Activated CD4-positive, CD25-positive, alpha-beta regulatory T cell treated with anti-CD3 and anti-CD28 coated beads, Interleukin-2, amount 50 U/mL, for 16 hours (primary cell): ENCODE measurements at places on chromosomes 11 and 22.

DNA sequence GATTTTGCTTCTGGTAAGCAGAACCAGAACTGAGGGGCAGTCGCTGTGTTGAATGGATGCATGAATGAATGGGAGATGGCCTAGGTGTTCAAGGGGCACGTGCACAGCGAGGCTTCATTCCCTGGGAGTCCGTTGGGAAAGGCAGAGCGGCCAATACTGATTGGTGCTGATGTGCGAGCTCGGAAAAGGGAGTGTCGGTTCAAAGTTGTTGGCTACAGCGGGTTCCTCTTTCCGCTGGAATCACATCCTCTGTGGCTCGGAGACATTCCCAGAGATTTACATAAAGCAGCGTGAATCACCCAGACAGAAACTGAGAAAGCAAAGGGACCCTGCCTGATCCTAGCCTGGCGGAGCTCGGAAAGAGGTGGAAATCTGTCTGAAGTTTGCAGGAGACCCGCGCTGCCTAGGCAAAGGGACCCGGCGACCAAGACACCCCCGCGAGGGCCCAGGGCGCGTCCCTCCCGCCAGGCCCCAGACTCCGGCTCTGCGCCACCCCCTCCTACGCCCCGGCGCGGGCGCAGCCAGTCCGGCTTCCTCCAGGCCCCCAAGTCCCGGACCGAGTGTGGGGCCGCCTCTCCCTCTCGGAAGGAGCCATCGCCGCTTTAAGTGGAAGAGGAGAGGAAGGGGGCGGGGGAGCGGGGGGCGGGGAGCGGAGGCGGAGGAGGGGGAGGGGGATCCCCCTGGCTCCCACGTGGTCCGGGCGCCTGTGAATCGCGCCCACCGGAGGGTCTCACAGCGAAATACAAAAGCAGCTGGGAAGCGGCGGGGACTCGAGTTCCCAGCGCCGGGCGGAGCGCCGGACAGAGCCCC, at the start of gene FJX1:
Gene FJX1, plus strand, starts transcription at position 774 of the 810 bp plus-strand sequence. CDS start 177 bp downstream, outside the sequence.
- DNase-seq = no peak

DNA sequence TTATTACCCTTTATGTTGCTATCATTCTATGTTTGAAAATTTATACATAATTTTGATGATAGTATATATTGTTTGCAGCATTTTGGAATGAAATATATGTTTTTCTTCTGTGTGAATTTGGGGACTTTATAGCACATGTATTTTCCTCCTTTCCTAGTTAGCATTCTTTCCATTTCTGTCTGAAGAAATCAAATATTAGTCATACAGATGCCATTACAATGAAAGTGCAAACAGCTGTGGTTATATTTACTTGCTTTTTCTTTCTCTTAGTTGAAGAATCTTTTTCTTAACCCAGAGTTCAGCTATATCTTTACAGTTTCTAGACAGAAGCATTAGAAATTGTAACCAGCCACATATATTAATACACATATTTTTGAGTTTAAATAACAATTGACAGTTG, 753.1 kb upstream of the ARHGAP42 start:
- DNase-seq = no peak

- DNase-seq = no peak
These were observed 2.4 kb upstream of the SCGB2A2 start for GRCh38 chr11:62267576-62267975.

GRCh38 chr11:68659158-68659921, 25.0 kb upstream of the GAL start:
- DNase-seq = no peak

DNA sequence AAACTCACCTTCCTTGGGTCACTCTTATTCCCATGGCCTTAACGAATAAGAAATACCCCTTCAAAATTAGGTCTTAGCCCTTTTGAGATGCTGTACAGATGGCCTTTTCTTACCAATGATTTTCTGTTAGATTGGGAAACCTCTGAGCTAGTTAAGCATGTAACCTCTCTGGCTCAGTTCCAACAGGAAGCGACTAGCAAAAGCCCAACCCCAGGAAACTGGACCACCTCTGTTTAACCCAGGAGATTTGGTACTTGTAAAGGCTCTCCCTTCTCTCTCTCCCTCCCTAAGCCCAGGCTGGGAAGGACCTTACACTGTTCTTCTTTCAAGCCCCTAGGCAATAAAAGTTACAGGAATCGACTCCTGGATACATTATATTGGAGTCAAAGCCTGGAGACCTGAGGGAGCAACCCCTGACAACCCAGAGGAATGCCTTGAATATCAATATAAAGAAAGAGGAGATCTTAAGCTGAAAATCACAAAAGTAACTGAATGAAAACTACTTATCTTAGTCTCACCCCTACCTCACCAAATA, 11.7 kb downstream of the APIP start:
- DNase-seq = no peak

GRCh38 chr11:8354622-8355415, 91.1 kb upstream of the LMO1 start:
- DNase-seq = no peak

GRCh38 chr22:27461470-27461869, 340.1 kb downstream of the MN1 start:
- no peak for DNase-seq

- no peak for DNase-seq
These were observed 96.2 kb downstream of the RDX start for GRCh38 chr11:110200241-110200640.

GRCh38 chr22:27307545-27308247, 493.9 kb downstream of the MN1 start:
- no peak for DNase-seq

DNA sequence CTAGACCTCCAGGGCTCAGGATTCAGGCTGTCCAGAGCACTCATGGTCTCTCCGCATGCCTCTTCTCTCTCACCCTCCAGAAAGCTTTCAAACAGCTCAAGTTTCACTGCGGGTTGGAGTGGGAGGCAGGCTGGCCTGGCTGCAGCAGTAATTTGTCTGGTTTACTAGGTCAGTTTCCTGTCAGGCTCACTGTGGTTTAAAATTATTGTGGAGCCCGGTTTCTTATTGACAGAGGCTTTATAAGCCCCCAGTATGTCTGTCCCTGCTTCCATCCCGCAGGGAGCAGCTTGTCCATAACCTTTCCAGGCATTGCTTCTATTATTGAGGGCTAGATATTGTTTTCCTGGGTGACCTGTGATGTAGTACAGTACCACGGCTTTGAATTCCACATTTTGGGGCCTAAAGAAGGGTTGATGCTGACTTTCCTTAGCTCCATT, 235.3 kb upstream of the SORL1-AS1 start:
- DNase-seq = no peak

GRCh38 chr11:117090111-117090706, 8.0 kb downstream of the SIK3 start:
- DNase-seq = no peak

- DNase-seq = no peak
These were observed 6.9 kb upstream of the OR4C6 start for GRCh38 chr11:55655096-55655495.

GRCh38 chr11:76719281-76719680, 48.7 kb upstream of the LRRC32 start:
- DNase-seq = no peak

- no peak for DNase-seq
These were observed 58.4 kb upstream of the NUP50 start for GRCh38 chr22:45105281-45105702.

DNA sequence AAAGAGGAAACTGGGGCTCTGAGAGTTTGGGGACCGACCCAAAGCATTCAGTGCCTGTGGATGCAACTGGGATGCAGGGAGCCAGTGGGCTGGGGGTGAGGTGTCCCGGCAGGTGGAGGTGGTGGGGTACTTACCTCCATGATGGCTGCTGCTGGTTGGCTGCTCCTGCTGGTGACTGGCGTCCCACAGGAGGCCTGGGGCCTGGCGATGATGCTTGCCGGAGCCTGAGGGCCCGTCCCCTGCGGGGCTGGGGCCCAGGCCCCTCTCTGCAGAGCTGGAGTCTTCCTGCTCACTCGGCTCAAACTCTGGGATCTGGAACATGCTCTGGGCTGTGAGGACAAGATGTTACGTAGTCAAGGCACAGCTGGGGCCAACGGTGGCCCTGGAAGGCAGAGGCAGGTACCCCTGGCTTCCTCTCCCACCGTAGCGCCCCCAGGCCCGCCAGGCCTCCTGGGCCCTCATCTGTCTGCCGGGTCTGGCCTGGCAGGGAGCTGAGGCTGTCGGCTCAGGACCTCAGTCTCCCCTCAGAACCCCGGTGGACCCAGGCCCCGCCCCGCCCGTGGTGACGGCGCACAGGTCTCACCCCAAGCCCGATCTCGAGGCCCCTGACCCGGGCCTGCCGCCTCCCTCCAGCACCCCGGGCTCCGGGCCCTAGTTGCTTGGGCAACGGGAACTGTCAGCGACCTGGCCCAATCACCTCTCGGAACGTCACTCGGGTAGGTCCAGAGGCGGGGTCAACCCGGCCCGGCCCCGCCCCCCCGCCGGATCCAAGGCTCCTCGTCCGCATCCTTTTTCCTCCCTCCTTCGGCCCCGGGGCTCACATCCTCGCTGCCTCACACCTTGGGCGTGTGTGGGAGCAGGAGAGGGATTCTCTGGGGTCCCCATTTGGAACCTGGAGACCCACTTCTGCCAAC, at the start of gene BAD:
Gene BAD, minus strand, starts transcription at position 618 of the 914 bp plus-strand sequence. Its CDS starts 297 bp downstream, at position 321.
- DNase-seq = peak; percentile 86

GRCh38 chr11:127738771-127739286, 738.3 kb upstream of the KIRREL3 start:
- no peak for DNase-seq

DNA sequence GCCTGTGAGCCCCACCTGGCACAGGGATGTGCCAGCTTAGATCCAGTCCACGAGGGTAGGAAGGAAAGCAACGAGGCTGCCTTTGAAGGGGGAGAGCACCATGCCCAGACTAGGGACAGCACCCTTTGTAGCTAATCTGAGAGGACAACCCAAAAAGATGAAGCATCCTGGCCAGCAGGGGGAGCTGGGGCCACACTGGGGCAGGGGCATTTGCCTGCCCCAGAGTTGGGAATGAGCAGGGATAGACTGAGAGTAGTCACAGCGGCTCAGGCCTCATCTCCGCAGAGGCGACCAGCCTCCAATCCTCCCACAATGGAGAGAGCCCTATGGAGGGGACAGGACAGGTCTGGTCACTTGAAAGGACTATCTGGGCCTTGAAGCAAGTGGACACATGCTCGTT, 16.4 kb downstream of the LMO1 start:
- DNase-seq = no peak

GRCh38 chr11:127470306-127470884, 469.8 kb upstream of the KIRREL3 start:
- DNase-seq = no peak

GRCh38 chr11:113555071-113555619, 79.9 kb upstream of the DRD2 start:
- DNase-seq = no peak

DNA sequence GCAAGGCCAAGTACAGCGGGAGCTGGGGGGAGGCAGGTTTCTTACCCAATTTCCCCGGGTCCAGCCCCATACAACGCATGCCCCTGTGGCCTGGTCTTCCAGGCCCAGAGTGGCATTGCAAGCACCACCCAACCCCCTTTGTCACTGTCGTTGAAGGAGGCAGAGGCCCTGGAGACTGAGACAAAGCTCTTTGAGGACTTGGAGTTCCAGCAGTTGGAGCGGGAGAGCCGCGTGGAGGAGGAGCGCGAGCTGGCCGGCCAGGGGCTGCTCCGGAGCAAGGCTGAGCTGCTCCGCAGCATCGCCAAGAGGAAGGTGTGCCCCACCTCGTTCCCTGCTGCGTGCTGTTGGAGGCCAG, 27.8 kb downstream of the PHLDB1 start:
- no peak for DNase-seq

DNA sequence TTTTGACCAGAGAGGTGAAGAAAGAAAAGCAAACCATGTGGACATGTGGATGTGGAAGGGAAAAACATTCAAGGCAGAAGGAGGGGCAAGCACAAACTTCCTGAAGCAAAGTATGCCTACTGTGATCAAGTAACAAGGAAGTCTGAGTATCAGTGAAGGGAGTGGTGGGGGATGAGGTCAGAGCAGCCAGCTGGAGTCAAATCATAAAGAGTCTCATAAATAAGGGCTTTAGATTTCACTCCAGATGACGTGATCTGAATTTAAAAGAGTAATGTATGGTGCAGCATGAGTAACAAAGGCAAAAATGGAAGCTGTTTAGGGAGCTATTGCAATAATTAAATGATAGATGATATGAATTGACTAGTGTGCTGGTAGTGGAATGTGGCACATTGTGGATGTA, 665.4 kb upstream of the CCDC90B start:
- no peak for DNase-seq

DNA sequence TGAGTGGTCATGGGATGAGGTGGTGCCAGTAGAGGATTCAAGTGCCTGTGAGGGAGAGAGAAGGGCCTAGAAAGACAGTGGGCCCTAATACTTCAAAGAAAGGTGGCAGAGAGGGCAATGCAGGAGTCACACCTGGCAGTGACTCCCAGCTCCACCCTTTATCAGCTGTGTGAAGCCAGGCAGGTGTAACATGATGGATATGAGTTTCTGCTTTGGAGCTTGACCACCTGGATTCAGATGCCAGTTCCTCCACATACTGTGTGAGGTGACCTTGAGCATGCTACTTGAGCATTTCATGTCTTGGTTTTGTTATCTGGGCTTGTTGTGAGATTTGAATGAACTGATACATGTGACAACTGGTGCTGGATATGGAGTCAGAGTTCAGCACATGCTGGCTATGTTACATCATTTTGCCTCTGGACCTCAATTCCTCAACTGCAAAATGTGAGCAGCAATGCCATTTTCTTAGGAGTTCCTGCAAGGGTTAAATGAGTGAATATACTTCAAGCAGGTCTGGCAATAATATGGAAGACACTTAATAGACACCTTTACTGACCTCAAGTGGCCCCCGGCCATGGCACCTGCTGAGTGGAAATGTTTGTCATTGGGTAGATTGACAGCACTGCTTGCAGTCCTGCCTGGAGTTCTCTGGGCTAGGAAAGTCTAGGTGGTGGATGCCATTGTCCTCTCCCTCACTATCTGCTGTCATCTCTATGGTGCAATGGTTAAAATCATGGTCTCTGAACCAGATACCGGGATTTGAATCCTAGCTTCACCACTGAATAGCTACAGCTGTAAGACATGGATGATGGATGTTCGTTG, 83.3 kb downstream of the MICAL2 start:
- no peak for DNase-seq

- DNase-seq = no peak
These were observed 41.8 kb upstream of the ZBTB16 start for GRCh38 chr11:114017723-114018122.

GRCh38 chr11:121265586-121265985, 27.0 kb upstream of the SC5D start:
- DNase-seq = no peak

DNA sequence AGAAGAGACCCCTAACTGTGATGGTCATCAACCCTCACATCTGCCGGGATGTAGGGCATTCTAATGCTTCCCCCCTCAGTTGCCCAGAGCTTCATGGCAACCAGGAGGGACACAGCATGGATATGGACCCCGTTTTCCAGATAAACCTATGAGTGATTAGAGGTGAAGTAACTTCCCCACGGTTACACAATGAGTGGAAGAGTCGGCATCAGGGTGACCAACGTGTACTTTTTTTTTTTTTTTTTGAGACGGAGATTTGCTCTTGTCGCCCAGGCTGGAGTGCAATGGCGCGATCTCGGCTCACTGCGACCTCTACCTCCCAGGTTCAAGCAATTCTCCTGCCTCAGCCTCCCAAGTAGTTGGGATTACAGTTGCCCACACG, 25.0 kb downstream of the TXN2 start:
- no peak for DNase-seq

GRCh38 chr22:23856721-23857605, 712 bp upstream of the SLC2A11 start:
- no peak for DNase-seq
